ENCODE measurements at places on chromosomes 1 and 21. TPM values are rescaled to one million over a fixed set of nuclear protein-coding genes. Genes with fewer than 3 reads are reported as not detected.
A peak's percentile ranks its signal among the peaks of the same experiment; 100 is the strongest.

- H3K4me1 ChIP-seq, result peaks cover 3% of the 10 kb centered on the region
- no peaks in the 10 kb centered on the region for H3K27me3 ChIP-seq
- H3K27ac ChIP-seq, result no peak overlapping the region
- no peak for DNase-seq
- no peak overlapping the region for H3K4me3 ChIP-seq
These were observed 56.9 kb downstream of the PTPRF start for GRCh38 chr1:43587594-43587993.

DNA sequence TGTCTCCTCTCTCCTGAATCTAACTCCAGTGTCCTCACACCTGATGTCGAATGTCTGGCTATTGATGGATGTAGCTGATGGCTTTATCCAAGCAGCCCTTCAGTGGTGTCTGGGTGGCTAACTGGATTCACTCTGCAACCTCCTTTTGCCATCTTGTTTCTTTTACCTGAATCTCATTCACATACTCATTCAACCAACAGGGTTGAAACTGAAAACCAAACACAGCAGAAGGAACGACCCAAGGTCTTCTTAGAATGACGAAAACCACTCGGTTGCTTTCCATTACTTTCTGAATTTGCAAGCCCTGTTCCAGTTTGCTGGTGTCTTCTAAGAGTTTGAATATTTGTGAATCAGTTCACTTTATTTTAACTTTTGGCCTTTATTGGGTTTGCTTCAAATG is 424.3 kb upstream of the CXADR start:
- H3K27me3 ChIP-seq, result no peaks in the 10 kb centered on the region
- no peaks in the 10 kb centered on the region for H3K36me3 ChIP-seq
- H3K4me3 ChIP-seq, result no peak overlapping the region
- no peak for DNase-seq
- H3K4me1 ChIP-seq, result no peaks in the 10 kb centered on the region
- H3K27ac ChIP-seq, result no peak overlapping the region

DNA sequence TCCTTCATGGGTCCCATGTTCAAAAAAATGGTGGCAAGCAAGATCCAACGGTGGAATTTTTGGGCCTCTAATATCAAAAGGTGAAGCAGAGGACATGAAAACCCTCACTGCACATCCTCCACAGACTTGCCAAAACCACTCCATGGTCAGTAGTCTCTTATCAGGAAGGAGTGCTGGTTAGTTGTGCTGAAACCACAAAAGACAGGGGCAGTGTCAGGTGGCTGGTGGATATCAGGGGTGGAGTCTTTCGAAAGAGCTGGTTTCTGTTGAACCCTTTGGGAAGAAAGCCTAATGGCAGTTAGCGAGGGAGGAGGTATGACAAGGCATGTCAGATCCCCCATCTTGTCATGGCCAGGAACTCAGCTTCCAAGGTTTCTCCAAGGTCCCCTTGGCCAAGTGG is 395.9 kb upstream of the CAMK1G start:
- H3K36me3 ChIP-seq, result no peaks in the 10 kb centered on the region
- no peak overlapping the region for H3K4me3 ChIP-seq
- H3K27ac ChIP-seq, result no peak overlapping the region
- no peaks in the 10 kb centered on the region for H3K27me3 ChIP-seq
- no peaks in the 10 kb centered on the region for H3K4me1 ChIP-seq

The TRIM58 gene
- 0.73 TPM for total RNA-seq

- H3K27me3 ChIP-seq, result no peaks in the 10 kb centered on the region
- no peak overlapping the region for H3K4me3 ChIP-seq
- H3K4me1 ChIP-seq, result no peaks in the 10 kb centered on the region
- no peak overlapping the region for H3K27ac ChIP-seq
- H3K36me3 ChIP-seq, result no peaks in the 10 kb centered on the region
These were observed 867.3 kb downstream of the TTLL7 start for GRCh38 chr1:83131692-83131955.

The DIPK1A gene
- 17.2 TPM for total RNA-seq

DNA sequence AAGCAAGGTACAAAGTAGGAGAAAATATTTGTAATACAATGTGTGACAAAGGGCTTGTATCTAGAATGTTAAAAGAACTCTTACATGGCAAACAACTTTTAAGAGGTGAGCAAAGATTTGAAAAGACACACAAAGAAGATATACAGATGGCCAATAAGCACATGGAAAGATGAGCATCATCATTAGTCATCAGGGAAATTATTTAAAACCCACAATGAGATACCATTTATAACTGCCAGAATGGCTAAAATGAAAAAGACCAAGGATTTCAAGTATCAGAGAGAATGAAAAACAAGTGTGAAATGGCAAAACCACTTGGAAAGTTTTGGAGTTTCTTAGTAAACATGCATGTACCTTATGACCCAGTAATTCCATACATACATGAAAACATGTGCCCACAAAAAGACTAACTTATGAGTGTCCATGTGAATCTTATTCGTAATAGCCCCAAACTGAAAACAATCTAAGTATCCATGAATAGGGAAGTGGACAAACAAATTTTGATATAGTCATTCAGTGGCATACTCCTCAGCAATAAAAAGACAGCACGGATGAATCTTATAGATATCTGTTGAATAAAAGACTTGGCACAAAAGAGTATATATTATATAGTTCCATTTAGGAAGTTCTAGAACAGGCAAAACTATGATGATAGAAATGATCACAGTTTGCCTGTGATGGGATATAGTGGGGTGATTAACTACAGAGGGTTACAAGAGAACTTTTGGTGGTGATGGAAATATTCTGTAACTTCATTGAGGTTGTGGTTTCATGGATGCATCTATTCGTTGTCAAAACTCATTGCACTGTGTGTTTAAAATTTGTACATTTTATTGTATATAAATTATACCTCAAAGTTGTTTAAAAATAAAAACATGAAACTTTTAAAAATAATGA is 82.0 kb downstream of the DISP1 start:
- H3K27me3 ChIP-seq, result no peaks in the 10 kb centered on the region
- no peak overlapping the region for H3K27ac ChIP-seq
- peaks cover 13% of the 10 kb centered on the region for H3K4me1 ChIP-seq
- no peaks in the 10 kb centered on the region for H3K36me3 ChIP-seq
- DNase-seq, result no peak

DNA sequence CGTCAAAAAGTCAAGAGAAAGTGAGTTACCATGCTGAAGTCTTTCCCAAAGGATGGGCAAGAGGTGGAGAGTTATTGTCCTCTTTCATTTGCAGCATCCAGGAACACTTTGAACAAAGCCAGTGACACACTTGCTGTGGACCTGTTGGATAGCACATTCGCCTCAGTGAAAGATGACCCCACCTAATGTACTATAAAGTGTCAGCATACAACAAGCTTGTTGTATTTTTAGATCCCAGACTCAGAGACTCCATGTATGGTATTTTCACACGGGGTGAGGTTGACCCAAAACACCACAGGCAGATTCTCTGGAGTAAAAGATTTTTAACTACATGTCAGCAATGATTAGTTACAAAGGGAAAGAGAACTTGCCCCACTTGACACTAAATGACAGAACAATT is 273.8 kb downstream of the PTBP2 start:
- no peak for DNase-seq
- no peak overlapping the region for H3K27ac ChIP-seq
- H3K27me3 ChIP-seq, result peaks cover 9% of the 10 kb centered on the region
- H3K36me3 ChIP-seq, result no peaks in the 10 kb centered on the region

DNA sequence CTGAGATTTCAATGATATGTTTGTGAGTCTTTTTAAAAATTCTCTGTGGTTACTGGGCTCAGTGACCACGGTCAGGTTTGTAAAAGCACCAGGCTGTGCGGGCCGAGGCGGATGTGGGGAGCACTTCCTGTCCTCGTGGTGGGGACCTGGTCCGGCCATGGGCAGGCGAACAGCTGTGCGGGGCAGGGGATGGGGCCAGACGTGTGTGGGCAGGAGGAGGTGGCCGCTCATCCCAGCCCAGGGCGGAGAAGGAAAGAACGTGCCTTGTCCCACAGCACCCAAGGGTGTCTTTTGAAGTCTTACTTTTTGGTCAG is 5.2 kb upstream of the OXCT2 start:
- H3K36me3 ChIP-seq, result no peaks in the 10 kb centered on the region
- H3K4me1 ChIP-seq, result peaks cover 2% of the 10 kb centered on the region
- H3K27ac ChIP-seq, result no peak overlapping the region
- no peaks in the 10 kb centered on the region for H3K27me3 ChIP-seq

The SYCP1 gene
- not detected for total RNA-seq

The PALMD gene
- total RNA-seq, result not detected

GRCh38 chr1:169460191-169460833 is 25.4 kb downstream of the SLC19A2 start:
- peaks cover 11% of the 10 kb centered on the region for H3K27me3 ChIP-seq
- DNase-seq, result peak; percentile 70
- peaks cover 15% of the 10 kb centered on the region for H3K36me3 ChIP-seq

The MRPS14 gene
- 34.1 TPM for total RNA-seq

DNA sequence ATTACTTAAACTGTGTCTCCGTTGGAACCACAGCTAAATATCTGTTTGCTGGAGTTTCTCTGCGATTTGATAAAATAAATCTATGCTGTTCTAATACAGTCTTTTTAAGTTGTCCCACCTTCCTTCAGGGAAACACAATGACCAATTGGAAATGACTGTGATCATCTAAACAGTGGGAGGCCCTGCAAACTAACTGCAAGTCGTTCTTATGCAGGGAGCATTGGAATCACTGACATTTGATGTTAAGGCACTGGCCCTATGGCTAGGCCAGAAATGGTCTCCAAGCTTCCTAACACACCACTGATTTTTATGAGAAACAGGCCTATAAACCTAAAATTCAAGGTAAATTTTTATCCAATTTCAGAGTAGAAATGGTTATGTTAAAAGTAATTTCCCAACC is 645.2 kb downstream of the LMO4 start:
- no peaks in the 10 kb centered on the region for H3K4me1 ChIP-seq
- H3K27me3 ChIP-seq, result peaks cover 8% of the 10 kb centered on the region
- H3K4me3 ChIP-seq, result no peak overlapping the region
- no peak overlapping the region for H3K27ac ChIP-seq
- no peaks in the 10 kb centered on the region for H3K36me3 ChIP-seq

- DNase-seq, result no peak
- no peaks in the 10 kb centered on the region for H3K27me3 ChIP-seq
- H3K4me3 ChIP-seq, result no peak overlapping the region
- no peaks in the 10 kb centered on the region for H3K36me3 ChIP-seq
- peaks cover 3% of the 10 kb centered on the region for H3K4me1 ChIP-seq
These were observed 6.8 kb downstream of the SLC5A9 start for GRCh38 chr1:48229317-48229716.

GRCh38 chr1:25926731-25927496 is 20.7 kb upstream of the STMN1 start:
- peaks cover 42% of the 10 kb centered on the region for H3K27me3 ChIP-seq
- H3K36me3 ChIP-seq, result no peaks in the 10 kb centered on the region
- H3K4me3 ChIP-seq, result no peak overlapping the region
- peaks cover 17% of the 10 kb centered on the region for H3K4me1 ChIP-seq

DNA sequence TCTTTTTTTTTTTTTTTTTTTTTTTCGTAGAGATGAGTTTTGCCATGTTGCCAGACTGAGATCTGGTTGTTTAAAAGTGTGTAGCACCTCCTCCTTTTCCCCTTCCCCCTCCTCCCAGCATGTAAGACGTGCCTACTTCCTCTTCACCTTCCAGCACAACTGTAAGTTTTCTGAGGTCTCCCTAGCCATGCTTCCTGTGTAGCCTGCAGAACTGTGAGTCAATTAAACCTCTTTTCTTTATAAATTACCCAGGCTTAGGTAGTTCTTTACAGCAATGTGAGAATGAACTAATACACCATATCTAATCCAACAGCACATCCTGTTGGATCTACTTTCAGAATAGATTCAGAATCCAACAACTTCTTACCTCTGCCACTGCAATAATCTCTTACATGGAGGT is 111.1 kb downstream of the CLIC6 start:
- DNase-seq, result no peak
- no peaks in the 10 kb centered on the region for H3K4me1 ChIP-seq
- no peaks in the 10 kb centered on the region for H3K36me3 ChIP-seq
- H3K4me3 ChIP-seq, result no peak overlapping the region
- H3K27ac ChIP-seq, result no peak overlapping the region
- peaks cover 15% of the 10 kb centered on the region for H3K27me3 ChIP-seq
